ENCODE measurements at places on chromosomes 4 and X.
A peak's percentile ranks its signal among the peaks of the same experiment; 100 is the strongest.

- no peak for DNase-seq
Observed at GRCh38 chr4:89365776-89366175, 58.2 kb upstream of the GPRIN3 start.

GRCh38 chr4:182807767-182808548, 109.2 kb downstream of the DCTD start:
- DNase-seq: no peak

DNA sequence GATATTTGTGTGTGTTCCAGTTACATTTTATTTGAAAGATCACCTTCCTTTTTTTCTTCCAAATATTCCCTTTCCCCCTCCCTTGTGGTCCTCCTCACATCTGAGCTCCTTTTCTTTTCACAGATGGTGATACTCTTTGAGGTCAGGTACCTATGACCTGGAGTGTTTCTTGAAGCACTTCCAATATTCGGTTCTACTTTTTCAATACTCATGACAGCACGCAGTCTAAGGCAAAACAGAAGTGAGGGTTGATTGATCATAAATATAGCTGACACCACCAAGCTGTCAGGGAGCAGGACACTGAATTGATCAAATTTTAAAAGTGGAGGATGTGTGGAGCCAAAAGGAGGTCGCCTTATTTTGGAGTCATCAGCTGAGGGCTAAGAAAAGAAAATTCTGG, 334.4 kb upstream of the MAGEB2 start:
- no peak for DNase-seq

DNA sequence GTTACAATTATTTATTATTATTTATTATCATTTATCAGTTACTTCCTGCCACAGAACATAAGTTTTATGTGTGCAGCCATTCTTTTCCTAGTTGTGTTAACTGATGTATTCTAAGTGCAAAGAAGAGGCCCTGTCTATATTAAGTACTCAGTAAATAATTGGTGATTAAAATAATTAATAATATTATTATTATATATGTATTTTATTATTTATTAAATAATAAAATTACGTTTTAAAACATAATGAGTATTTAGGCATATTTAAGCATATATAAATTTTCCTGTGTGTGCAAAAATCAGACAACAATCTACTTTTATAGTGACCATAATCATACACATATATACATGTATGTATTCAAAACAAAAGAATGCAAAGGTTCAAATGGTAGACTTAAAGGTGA, 1871.6 kb upstream of the IGFBP7 start:
- no peak for DNase-seq

DNA sequence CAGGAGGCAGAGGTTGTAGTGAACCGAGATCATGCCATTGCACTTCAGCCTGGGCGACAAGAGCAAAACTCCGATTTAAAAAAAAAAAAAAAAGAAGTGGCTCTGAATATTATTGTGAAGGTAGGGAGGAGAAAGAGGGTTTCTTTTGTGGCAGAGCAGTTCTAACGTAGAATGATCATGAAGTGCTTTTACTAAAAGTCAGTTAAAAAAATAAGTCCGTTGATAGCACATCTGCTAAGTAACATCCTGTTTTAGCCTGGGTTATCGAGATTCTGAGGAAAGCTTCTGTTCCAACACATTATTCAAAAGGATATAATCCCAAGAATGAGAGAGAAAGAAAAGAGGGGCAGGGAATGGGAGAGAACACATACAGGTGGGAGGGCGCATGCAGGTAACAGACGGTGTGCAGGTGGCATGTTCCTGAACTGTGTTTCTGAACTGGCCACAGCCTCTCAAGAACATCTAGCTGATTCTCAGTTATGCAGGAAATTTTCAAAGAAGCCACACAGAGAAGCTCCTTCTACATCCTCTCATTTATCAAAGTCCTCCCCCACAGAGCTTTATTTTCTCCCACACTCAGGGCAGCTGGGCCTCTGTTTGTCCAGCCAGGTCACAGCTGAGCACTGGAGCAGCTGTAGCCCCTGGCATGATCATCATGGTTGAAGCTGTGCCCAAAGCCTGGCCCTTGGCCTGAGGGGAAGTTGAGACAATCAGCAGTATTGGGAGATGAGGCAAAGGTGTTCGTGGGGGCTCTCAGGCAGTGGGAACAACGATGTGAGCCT, 342.3 kb downstream of the ZNF674 start:
- no peak for DNase-seq

GRCh38 chr4:33974270-33974669, 2270.0 kb downstream of the ARAP2 start:
- no peak for DNase-seq

DNA sequence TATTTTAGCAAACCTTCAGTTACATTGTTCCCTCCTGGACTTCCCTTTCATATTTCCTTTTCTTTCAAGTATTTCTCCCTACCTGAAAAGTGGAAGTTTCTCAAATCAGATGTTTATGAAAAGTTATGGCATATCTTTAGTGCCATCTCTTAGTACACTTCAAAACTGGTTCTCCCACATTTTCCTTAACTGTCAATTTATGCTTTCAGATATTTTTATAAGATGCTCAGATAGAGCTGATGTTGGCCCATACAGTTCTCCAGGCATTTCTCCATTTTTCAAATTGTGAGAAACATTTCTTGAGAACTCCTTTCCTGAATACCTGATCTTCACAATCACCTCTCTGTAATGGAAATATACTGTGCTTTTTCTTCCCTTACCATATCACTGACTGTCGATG, 32.5 kb upstream of the AP1AR start:
- DNase-seq: no peak

DNA sequence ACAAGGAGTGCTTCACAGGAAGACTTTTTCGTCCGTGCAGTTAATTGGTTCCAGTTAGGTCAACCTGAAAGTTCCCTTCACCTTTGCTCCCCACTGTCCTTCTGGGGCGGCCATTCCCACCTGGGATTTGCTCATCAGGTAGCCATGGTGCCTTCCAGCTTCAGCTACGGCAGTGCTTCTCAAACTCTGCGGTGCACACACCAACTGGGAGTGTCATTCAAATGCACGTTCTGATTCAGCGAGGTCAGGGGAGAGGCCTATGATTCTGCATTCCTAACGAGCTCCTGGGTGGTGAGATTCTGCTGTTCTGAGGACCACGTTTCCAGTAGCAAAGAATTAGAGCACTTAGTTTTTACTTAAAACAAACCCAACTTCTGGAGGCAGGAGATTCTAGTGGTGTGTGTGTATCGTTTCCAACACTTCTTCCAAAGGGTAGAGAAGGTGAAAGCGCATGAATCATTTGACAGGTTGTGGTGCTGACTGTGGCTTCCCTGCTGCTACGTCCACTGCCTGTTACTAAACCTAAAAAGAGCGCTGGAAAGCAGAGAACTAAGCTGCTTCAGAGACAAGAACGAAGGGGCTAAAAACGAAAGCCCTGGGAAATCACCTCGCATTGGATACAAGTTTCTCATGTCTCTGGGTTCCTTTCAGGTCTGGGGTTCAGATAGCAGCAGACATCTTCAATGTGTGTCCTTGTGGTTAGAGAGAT, 4.7 kb upstream of the HELT start:
- no peak for DNase-seq

DNA sequence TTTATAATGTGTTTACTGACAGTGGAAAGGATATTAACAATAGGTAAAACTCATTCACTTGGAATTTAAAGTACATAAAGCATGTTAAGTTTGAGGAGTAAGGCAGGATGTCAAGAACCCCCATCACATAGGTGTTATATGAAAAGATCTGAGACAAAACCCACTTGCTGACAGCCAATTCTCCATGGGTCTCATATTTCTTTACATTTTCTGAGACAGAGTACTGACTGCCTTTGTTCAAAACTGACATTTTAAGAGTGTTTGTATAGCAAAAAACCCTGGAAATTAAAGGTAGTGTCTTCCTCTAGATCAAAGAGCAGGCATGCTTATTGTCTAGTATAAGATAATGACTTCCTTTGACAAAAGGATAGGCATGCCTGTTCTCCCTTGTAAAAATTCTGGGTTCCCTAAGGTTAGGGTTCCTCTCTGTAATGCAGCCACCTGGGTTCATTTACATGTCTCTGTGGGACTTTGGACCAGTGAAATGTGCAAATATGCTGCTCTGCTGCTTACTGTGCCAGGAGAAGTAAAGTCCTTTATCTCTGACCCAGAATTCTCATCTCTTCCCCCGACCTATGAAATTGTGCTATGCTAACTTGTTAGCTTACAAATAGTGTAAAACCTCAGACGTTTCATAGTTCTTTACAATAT, 123.6 kb downstream of the PCDH18 start:
- DNase-seq: no peak

- no peak for DNase-seq
Observed at GRCh38 chr4:57071326-57071725, 38.9 kb downstream of the IGFBP7 start.

- DNase-seq: no peak
Observed at GRCh38 chr4:17385403-17385802, 126.5 kb downstream of the QDPR start.

- DNase-seq: peak; percentile 24
Observed at GRCh38 chrX:22063284-22063683, 31.2 kb downstream of the PHEX start.

DNA sequence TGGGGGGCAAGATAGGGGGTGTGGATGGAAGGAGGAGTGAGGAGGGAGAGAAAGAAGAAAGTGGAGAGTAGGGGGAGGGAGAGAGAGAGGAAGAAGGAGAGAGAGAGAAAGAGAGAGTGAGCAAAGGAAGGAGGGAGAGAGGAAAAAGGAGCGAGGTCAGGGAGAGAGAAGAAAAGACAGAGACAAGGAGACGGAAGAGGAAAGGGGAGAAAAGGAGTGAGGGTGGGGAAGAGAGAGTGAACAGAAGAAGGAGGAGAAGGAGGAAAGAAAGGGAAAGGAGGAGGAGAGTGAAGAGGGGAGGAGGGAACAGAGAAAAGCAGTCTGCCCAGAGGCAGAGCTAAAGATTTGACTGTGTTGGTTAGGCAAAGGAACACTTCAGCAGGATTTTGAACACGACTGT, 181.6 kb downstream of the MID1IP1 start:
- no peak for DNase-seq

DNA sequence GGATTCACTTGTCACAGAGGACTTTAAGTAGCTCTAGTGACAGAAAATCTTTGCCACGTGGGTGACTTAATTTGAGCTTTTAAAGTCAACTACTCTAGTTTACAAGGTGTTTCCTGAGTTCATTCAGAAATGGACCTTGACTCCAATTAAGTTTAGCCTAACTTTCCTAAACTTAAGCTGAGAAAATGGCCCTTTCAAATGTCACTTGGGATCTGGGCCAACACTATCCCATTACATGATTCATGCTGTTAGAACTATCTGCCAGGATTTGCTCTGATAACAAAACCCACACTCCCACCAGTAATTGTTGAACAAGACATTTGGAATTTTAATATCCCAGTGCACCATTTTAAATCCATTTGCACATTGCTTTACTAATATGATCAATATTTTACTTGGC, 40.8 kb downstream of the C4orf46 start:
- DNase-seq: no peak

GRCh38 chrX:39018541-39018940, 217.3 kb downstream of the MID1IP1 start:
- DNase-seq: no peak

DNA sequence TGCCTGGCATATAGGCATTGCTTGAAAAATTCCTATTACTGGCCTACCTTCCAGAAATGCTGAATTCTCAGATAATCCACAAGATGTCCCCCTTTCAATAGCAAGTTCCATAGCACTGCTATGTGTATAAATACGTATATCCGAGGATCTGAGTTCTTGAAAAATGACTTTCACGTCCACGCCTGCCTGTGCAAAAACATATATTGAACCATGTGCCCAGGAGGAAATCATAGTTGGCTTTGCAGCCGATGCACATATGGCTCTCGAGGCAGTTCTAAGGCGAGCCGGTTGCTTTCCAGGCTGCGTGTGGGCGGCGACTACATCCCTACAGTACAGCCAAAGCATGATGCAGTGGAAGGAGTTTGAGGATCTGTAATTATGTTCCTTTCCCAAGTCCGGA, 55.4 kb upstream of the ESX1 start:
- no peak for DNase-seq

DNA sequence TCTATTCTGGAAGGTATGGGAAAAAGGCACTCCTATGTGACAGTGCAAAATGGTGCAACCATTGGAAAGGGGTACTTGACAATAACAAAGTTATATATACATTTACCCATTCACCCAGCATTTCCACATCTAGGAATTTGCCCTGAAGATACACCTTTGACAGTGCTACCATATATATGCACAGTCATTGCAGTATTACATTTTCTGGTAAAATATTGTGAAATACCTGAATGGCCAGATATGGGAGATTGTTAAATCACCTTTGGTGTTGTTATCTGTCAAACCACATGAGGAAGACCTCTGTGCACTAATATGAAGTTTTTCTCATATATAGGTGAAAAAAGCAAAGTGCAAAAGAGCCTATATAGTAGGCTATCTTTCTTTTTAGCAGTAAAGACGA, 53.5 kb downstream of the SMAD1 start:
- DNase-seq: no peak

GRCh38 chr4:93814722-93815121, 13.8 kb upstream of the ATOH1 start:
- DNase-seq: no peak

DNA sequence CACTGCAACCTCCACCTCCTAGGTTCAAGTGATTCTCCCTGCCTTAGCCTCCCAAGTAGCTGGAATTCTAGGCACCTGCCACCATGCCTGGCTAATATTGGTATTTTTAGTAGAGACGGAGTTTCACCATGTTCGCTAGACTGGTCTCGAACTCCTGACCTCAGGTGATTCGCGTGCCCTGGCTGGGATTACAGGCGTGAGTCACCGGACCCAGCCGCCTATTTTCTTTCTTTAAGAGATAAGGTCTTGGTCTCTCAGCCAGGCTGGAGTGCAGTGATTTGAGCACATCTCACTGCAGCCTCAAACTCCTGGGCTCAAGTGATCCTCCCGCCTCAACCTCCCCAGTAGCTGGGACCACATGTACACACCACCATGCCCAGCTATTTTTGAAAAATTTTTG, 166.5 kb downstream of the DHRSX start:
- no peak for DNase-seq

GRCh38 chr4:133624744-133625143, 475.6 kb downstream of the PCDH10 start:
- no peak for DNase-seq

DNA sequence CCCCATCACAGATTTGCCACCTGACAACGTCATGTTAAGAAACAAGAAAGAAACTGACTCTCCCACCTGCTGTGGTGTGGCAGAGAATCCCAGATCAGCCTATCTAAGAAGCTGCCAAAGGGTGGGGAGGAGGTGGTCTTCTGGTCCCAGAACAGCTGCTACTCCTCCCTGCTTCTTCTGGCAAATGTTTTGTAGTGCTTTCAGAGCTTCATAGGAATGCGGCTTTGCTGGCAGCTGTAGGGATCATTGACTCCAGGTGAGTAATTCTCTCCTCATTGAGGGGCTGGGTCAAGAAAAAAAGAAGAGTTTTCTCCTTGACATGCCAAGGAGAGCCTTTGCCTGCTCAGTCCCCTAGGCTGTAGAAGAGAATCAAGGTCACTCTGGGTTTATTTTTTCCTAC, 23.3 kb downstream of the NRK start:
- DNase-seq: no peak

- DNase-seq: no peak
Observed at GRCh38 chrX:132333351-132333750, 114.1 kb upstream of the RAP2C start.

GRCh38 chr4:78320349-78320935, 231.1 kb upstream of the ANXA3 start:
- DNase-seq: no peak

GRCh38 chr4:48649505-48649904, 130.6 kb downstream of the FRYL start:
- DNase-seq: no peak

- no peak for DNase-seq
Observed at GRCh38 chrX:96889726-96890125, 6.0 kb downstream of the RPA4 start.

- no peak for DNase-seq
Observed at GRCh38 chr4:179344861-179345260, 1902.6 kb upstream of the AGA start.

All from stimulated activated CD4-positive, alpha-beta T cell treated with anti-CD3 and anti-CD28 coated beads, Interleukin-1b, Interleukin-23, amount 100 ng/mL, for 48 hours (primary cell).